Ascending aorta (tissue), 2 donors: ENCODE measurements at places on chromosomes 16 and 17. TPM values are rescaled to one million over a fixed set of nuclear protein-coding genes. Genes with fewer than 3 reads are reported as not detected.

GRCh38 chr17:83089328-83090132 lies 10.1 kb downstream of the METRNL start:
- no peak for DNase-seq

- DNase-seq: no peak
Observed at GRCh38 chr16:88619859-88620815, 18.2 kb upstream of the IL17C start.

SLC47A1 gene
- 0.64 TPM for total RNA-seq

- DNase-seq: no peak
Observed at GRCh38 chr17:28620010-28620409, 6.0 kb upstream of the RSKR start.

- DNase-seq: no peak
Observed at GRCh38 chr17:4110152-4110551, 32.7 kb downstream of the ZZEF1 start.

DNA sequence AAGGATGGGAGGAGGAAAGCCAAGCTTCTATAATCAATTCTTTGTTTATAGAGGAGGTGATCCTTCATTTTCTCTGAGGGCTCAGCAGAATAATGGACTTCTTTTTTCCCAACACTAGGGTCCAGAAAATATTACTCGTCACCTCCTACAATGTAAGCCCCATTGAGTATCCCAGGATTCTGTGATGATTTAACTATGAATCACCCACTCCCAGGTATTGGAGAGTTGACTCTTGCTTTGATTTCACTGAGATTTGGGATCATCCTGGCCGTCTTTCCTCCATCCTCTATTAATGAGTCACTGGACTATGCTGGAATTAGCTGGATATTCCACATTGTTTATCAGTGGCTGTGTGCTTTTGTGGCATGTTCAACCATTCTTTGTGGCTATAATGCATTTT lies 452.0 kb downstream of the NPIPA7 start:
- no peak for DNase-seq

DNA sequence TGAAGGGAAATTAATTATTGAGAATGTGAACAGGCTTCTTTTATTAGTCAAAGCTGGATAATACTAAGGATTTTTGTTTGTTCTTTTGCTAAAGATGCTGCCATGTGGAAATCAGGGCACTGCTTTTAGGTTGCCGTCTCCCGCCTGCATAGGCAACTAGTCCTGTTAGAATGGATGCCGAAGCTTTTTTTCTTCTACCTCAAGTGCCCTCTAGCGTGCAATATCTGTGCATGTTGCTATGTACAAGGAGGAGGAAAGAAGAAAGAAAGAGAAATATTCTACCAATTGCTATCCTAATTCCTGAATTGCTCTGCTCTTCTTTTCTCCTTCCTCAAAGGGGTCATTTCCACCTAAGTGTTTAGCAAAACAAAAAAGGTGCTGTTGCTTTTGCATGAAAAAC lies 5.2 kb upstream of the CDH8 start:
- DNase-seq: no peak

GRCh38 chr16:24645739-24646645 lies 83.5 kb upstream of the TNRC6A start:
- DNase-seq: peak; percentile 86

PRSS22 gene
- not detected for total RNA-seq

IL34 gene
- 116 TPM for total RNA-seq

SYT17 gene
- total RNA-seq: 2.4 TPM

GRCh38 chr16:86755571-86756006 lies 177.2 kb downstream of the FOXL1 start:
- peak; percentile 76 for DNase-seq

NXN gene
- 67.3 TPM for total RNA-seq

DNA sequence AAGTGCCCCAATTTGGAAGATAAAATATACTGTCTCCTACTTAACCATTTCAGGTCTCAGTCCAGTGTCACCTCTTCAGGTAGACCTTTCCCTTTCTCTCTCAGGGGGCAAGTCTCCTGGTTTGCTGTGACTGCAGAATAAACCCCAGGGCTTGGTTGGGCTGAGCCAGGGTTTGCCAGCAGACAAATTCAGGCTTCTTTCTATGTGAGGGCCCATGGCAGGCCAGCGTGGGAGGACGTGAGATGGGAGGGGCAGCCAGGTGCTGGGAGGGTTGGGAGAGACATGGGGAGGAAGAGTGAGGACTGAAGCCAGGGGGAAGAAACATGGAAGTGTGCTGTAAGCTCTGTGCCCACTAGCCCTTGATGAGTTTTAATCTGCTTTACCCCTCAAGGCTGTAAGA lies 163.2 kb downstream of the SPECC1 start:
- DNase-seq: no peak

- DNase-seq: no peak
Observed at GRCh38 chr16:89890200-89890599, 16.8 kb downstream of the TCF25 start.

ZNF750 gene
- not detected for total RNA-seq

DNA sequence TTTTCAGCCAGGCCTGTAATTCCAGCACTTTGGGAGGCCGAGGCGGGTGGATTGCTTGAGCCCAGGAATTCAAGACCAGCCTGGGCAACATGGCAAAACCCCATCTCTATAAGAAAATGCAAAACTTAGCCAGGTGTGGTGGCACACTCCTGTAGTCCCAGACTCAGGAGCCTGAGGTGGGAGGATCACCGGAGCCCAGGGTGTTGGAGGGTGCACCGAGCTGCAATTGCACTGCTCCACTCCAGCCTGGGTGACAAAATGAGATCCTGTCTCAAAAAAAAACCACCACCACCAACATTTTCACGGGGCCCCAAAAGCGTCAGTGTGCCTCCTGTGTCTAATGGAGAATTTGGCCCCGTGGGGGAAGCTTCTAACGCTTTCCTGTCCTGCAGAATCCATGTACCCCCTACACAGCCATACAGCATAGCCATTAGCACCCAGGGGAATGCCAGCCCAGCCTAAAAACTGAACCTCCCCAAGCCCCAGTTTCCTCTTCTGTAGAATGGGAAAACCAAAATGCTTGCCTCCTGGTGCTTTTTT lies 22.2 kb upstream of the MAP3K14 start:
- DNase-seq: no peak

DNA sequence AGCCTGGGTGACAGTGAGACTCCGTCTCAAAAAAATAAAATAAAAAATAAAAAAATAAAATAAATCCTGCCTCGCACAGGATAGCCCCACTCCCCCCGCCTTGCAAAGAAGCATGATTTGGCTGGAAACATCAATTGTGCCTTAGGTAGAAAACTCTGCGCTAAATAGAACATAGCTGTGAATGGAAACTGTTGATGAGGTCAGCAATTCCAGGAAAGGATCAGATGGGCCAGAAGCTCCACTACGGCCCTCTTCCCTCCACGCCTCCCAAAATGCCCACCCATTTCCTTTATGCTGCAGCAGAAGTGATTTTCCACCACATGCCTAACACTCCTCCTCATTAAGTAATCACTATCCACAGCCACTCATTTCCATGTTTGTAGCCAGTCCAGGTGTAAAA lies 473.4 kb downstream of the XYLT1 start:
- no peak for DNase-seq

DNA sequence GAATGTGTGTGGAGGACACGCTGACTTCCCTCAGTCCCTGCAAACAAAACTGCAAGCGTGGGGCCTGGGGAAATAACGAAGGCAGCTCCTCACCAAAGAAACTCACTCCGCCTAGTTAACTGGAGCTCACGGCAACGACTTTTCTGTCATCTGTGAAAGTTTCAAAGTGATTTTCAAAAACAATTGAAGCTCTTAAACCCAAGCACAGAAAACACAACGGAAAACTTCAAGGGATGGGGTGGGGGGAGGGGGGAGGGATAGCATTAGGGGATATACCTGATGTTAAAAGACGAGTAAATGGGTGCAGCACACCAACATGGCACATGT lies 3.2 kb upstream of the GNG13 start:
- no peak for DNase-seq

DNA sequence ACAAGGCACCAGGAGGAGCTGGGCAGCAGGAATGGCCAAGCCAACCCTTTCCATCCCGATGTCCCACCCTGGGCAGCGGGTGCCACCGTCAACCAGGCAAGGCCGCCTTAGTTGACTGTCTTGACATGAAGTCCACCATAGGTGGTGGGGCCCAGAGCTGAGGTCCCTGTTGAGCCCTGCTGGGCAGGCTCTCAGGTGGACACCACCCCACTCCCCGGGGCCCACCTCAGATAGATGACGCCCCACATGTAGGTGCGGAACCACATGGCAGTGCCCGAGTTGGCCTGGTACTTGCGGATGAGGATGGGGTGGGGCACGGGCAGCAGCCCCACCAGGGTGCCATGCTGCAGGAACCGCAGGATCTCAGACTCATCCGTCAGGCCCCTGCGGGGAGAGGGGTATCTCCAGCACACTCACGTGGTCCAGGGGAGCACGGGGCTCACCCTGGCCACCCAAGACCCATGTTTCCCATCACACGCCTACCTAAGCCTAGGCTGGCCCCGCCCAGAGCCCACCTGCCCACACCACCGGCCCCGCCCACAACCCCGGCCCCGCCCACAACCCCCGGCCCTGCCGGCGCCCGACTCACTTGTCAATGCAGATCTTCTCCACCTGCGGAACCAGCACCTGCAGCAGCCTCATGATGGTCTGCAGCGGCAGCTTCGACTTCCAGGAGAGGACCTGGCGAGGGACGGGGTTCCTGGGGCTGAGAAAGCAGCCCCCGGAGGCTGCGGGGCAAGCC lies 16.2 kb downstream of the OTOP3 start:
- DNase-seq: no peak

DNA sequence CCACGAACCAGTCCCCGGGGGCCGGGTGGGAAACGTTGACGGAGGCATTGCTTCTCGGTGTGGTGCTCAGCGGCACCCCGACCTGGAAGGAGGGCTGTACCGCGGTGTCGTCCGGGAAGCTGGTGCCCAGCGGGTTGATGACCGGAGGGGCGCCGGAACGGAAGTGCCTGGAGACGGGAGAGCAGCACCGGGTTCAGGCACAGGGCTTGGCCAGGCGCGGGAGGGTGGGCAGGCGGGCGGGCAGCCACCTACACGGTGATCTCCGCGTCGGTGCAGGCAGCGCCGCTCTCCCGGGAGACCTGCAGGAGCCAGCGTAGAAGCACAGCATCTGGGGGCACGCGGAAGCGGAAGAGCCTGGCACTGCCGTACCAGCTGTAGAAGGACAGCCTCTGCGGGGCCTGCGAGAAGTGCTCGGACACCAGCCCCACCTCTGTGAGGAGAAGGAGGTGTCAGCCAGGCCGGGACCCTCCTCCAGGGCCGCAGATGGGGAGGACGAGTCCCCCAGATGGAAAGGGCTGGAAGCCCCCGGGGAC lies 4.3 kb downstream of the PGAP6 start:
- DNase-seq: no peak

DNA sequence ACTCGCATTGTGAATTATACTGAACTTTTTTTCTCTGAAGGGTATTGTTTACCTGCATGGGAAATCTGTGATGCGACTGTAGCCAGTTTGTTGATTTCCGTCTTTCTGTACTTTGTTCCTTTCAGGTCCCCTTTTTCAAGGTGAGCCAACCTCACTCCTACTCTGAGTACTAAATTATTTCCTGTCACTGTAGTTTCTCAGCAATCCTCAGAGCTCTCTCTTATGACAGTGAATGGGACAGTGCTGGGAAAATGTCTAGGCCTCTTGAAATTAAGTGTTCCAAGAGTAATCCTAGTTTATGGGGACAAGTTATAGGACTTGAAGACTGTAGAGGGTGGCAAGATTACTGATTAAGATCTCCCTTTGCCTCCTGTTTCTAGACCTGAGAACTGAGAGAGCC lies 167.6 kb downstream of the CNTNAP4 start:
- no peak for DNase-seq

- DNase-seq: no peak
Observed at GRCh38 chr17:81909966-81910839, 996 bp downstream of the PCYT2 start.

DCUN1D3 gene
- 9.8 TPM for total RNA-seq

DNA sequence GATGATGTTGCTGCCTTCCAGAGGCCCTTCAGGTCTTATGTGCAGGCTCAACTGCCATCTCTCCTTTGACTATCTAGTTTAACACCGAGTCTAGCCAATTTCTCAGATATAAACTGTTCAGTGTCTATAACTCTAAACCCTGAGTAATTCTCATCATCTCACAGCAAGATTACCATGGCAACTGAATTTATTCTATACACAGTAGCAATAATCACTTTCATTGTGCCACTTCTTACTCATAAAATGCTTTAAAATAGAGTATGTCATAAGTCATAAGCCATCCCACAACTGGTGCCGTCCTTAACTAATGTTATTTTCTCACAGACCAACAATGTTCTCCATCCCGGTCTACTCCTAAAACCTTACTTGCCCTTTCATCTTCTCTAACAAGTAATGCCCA lies 45.0 kb downstream of the SYNRG start:
- DNase-seq: no peak

GRCh38 chr17:63515426-63515825 lies 7.7 kb upstream of the KCNH6 start:
- no peak for DNase-seq
